ENCODE measurements at places on chromosomes 2 and 18.

DNA sequence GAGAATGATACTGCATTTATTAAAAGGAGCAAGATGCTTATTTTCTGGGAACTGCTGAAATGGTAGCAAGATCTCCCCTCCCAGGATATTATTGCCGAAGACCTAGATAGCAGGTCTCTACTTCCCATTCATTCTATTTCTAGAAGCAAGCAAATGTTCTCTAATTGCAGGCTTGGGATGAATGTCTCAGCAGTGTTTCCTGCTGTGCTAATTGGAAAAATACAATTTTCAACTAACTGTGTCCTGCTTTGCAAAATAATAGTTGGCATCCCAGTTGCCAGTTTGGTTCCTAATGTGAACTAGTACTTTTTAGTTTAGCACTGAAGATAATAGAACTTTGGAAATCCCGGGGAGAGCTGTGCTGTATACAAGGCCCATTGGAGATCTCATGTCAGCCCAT, 26.1 kb downstream of the SLC20A1 start:
- DNase-seq: no peak

GRCh38 chr2:30641765-30642345, 165.4 kb downstream of the CAPN13 start:
- DNase-seq: no peak

DNA sequence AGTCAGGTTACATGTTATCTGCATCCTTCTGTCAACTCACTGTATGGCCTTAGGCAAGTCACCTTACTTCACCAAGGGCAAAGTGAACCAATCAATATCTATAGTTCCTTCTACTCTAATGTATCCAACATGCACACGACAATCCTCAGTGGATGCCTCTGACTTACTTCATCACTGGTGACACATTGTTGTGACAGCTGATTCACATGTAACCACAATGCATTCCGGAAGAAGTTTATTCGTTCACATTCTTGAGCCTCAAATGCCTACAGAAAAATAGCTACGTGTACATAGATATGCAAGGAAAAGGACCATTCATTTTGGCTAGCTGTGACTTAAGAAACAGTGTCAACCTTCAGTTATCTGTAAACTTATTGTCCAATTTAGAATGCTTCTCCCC, 26.3 kb upstream of the EPG5 start:
- no peak for DNase-seq

DNA sequence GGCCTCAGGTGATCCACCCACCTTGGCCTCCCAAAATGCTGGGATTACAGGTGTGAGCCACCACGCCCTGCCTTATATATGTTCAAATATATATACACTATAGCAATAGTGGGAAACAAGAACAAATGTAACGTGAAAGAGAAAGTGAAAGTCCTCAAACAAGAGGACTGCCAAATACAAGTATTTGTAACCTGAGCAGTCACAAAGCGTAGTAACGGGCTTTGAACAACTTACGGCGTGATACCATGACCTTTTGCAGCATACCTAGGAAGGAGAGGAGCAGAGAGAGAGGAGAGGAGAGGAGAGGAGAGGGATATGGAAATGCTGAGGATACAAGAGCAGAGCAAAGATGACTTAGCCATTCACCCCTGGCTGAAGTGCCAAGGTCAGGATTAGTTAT, 113.8 kb upstream of the RGPD4 start:
- no peak for DNase-seq

Data from stimulated activated CD8-positive, alpha-beta memory T cell treated with anti-CD3 and anti-CD28 coated beads, Interleukin-7, amount 100 ng/mL, for 1 hour (primary cell).